ENCODE measurements at places on chromosomes 1 and 21.

DNA sequence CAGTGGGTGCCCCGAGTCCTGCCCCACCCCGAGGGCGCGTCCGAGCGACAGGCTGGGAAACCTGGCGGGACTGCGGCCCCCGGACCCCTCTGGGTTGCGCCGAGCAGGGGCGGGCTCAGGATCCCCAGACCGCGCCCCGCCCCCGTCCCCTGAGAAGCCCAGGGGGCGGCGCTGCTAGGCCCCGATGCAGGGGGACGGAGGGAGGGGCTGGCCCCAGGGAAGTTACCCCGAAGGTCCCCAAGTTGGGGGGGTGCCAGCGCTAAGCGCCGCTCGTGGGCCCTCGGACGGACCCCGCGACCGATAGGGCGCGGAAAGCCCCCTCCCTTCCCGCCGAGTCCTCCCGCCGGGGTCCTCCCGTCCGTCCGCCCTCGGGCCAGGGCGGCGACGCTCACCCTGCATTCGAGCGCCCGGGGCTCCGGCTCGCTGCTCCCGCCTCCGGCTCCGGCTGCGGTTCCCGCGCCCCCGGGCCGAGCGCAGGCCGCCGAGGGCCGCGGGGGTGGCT is 414 bp downstream of the GPR153 start:
- DNase-seq, result no peak

- no peak for DNase-seq
Measured at GRCh38 chr21:43015906-43016540, 41.7 kb downstream of the PKNOX1 start.

- no peak for DNase-seq
Measured at GRCh38 chr1:169821500-169821899, 26.8 kb upstream of the METTL18 start.

DNA sequence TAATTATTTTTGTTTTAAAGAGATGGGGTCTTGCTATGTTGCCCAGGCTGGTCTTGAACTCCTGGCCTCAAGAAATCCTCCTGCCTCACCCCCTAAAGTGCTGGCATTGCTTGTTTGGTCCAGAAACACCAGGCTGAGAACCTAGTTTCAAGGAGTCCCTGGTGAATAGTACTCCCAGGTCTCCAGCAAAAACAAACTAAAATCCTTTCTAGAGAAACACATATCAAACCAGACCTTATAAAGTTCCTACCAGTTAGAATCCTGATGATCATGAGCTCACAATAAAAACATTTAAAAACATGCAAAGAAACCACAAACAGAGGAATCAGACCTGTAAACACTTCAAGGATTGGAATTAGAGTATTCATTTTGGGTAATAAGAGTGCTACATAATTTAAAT is 34.4 kb upstream of the PADI1 start:
- no peak for DNase-seq

- peak; percentile 11 for DNase-seq
Measured at GRCh38 chr1:35929730-35930592, 944 bp upstream of the AGO3 start.

DNA sequence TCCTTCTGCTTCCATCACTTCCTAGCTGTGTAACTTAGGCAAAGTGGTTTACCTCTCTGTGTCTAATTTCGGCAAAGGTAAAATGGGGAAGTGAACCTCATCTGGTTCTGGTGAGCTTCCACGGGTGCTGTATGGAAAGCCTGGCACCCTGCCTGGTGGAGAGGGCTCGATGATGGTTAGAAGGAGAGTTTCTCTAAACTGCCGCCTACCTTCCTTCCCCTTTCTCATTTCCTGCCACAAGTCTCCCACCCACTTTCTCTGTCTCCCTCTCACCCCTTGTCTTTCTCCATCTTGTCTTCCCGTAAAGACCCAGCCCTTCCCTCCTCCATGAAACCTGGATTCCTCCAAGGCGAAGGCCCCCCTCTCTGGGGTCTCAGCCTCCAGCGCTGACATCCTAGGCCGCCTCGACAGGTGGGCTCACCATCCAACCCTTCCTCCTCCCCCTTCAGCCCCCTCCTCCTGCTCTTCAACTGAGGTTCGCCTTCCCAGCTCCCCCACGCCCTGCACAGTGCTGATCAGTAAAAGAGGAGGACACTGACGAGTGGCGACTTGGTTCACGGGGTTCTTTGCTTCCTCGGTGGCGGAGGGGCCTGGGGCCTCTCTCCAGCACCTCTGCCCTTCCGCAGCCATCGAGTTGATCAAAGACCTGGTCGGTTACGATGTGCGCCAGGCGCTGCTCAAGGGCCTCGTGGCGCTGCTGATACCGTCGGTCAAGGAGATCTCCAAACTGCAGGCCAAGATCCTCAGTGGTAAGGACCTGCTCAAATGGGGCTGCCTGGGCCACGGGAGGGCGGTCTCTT is 7.3 kb downstream of the RNU5D-1 start:
- no peak for DNase-seq

- DNase-seq, result no peak
Measured at GRCh38 chr1:23741609-23742008, 1.7 kb upstream of the ELOA start.

GRCh38 chr1:198696211-198696610 is 57.4 kb downstream of the PTPRC start:
- no peak for DNase-seq

DNA sequence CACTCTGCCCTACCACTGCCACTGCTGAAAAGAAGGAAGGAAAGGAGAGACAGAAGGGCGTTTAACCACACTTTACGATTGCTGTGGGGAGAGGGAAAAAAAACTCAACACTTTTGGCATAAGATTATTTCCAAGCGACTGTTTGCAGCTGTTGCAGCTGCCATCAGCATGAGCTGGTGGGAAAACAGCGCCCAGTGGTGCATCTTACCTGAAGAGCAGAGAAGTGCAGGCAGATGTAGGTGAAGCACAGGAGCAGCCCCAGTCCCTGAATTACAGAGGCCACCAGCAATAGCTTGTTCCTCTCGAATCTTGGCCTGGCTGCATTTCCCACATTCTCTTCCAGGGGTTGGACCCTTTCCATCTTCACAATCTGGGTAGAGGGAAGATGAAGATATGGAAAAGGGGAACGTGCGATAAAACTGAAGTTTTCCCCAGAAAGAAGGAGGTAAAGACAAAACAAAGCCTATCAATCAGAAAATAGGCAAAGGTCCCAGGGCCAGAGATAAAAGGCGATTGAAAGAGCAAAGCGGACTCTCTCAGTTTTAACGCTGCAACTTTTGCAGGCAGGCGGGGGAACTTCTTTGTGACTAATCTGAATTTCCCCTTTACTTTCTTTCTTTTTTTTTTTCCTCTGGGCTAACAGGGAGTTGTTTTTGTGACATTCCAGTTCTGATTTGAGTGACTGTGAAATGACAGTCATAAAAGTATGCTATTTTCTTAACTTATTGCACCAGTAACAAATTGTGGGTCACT is at the start of gene TNFSF4:
TNFSF4 (minus strand) TSS at position 516 of the 753 bp plus-strand sequence; CDS start at position 361, 155 bp downstream.
- DNase-seq, result no peak

DNA sequence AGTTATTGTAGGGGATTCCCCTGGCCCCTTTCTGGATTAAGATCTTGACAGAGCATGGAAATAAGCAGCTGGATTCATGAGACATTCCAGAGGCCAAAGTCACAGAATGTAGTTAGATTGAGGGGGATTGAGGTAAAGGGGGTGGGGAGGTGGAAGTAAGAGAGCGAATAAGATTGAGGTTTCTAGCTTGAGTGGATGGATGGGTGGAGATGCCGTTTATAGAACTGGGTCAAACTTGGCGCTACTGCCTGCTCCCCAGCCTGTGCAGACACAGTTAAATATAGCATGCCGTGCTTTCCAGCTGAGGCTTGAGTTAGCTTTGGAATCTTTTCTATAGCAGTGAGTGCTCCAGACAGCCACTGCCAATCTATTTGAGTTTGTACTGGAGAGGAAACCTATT is 85.7 kb downstream of the DYRK1A start:
- DNase-seq, result no peak

- DNase-seq, result no peak
Measured at GRCh38 chr1:169768161-169768560, 26.5 kb downstream of the METTL18 start.

GRCh38 chr21:29377266-29377665 is 78.5 kb downstream of the BACH1 start:
- no peak for DNase-seq

- no peak for DNase-seq
Measured at GRCh38 chr1:220458936-220459335, 69.0 kb upstream of the MARK1 start.

- DNase-seq, result no peak
Measured at GRCh38 chr1:206589206-206589605, 23.1 kb downstream of the EIF2D start.

GRCh38 chr1:1510912-1511532 is 940 bp upstream of the ATAD3A start:
- peak; percentile 67 for DNase-seq

DNA sequence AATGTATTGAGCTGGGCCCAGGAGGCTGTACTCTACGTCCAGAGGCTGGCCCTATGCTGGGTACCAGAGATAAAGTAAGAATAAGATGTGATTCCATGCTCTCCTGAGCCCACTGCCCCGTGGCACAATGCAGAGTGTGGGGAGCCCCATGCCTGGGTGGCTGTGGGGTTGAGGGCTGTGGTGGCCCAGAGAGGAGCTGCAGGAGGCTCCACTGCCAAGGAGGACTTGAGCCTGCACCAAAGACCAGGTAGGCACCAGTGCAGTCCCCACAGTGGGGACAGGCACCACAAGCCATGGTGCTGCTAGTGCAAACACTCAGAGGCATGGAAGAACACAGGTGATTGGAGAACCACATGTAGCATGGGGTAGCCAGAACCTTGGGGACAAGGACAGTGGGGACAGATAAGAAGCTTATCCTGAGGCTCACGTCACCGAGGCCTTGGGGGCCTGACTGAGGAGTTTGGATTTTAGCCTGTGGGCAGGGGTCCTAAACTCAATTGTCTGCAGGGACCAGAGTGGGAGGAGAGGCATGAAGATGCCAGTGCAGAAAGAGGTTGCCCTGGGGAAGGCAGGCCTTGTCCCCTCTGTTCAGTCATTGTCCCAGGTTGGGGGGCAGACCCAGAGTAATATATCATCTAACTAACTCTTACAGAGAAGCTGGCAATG is 21.9 kb upstream of the EPS8L3 start:
- no peak for DNase-seq

- no peak for DNase-seq
Measured at GRCh38 chr1:41590331-41590730, 105.8 kb upstream of the EDN2 start.
